ENCODE measurements at places on chromosomes 11 and 22.

DNA sequence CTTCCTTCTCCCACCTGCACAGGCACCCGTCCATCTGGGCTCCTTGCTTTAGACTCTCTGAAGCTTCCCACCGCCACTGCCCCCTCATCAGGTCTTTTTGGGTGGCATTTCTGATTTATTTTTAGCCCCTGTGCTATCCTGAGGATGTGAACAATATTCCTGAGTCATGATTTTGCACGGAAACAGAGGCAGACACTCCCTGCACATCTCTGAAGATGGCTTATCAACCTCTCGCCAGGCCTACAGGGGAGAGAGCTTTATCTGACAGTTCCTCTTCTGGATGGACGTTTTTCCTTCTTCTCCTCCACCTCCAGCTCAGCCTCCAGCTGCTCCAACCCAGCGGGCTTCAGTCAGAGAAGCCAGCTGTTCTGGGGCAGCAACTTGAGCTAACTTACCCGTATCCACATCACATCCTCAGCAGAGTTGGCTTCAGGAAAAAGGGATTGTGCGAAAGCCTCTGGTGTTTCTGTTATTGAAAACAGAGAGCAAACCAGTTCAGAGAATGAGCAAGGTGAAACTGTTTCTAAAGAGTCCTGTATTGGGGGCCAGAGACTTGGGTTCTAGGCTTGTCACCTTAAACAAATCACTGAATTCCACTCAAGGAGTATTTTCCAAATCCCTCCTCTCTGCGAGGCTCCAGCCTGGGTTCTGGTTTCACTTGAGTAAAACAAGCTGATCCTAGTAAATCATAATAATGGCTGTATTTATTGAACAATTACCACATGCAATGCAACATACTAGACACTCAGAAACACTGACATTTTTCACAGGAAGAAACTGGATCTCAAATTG, 33.1 kb upstream of the ETS1 start:
- no peak for DNase-seq

GRCh38 chr11:15200696-15201095, 86.0 kb downstream of the INSC start:
- DNase-seq: no peak

DNA sequence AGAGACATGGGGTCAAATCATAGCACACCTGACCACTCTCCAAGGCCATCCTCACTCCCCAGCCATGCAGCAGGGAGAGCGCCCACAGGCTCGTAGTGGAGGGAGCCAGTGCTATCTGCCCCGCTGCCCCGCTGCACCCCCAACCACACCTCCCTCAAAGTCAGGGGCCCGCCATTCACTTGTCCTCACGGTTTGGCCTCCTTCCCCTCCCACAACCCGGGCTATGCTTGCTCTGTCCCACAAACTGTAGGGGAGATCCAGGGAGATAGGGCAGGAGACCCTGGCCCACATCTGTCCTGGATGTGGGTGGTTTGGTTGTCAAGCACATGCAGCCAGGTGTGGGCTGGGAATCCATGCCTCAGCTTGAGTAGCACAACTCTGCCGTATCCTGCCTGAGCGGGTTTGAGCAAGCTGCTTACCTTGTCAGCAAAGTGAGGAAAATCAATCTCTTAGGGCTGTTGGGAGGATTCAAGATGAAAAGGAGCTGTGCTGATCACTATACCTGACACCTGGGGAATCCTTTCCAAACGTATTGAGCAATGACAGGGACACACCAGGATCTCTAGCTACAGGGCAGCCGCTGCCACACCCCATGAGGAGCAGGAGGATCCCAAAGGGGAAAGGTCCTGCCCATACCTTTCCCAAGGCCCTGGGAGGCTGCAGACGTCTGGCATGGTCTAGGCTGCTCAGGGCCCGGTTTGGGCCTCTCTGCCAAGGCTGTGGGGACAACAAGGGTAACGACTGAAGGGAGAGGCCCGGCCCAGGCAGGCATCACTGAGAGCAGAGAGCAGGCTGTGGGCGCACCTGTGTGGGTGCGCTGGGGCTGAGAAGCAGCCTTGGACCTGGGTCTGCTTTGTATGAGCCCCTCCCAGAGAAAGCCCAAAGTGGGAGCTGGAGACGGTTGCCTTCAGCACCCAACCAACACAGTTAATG, 23.3 kb downstream of the KCNJ5 start:
- DNase-seq: no peak

DNA sequence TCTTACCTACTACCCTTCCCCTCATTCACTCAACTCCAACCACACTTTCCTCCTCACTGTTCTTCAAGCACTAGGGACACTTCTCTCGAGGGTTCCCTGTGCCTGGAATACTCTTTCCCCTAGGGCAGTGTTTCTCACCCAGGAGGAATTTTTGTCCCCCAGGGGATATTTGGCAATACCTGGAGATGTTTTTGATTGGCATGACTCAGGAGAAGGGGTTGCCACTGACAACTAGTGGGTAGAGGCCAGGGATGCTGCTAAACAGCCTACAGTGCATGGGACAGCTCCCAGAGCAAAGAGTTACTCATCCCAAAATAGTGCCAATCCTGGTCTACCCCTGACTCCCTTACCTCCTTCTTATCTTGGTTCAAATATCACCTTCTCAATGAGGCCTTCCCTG, 40.0 kb downstream of the BTG4 start:
- no peak for DNase-seq

DNA sequence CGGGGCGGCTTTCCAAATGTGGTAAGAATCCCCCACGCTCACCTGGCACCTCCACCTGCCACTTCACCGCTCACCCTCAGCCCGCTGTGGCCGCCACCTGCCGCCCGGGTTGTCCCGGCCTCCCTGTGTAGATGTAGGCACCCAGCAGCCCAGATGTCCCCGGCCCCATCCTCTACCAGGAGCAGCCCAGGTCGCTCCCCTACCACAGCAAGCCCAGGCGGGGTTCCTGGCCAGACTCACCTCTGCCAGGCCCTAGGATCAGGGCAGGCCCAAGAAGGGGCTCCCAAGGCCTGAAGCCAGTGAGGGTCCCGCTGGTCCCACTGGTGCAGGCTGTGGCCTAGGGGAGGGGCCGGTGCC, 27.4 kb downstream of the MOB2 start:
- no peak for DNase-seq

- no peak for DNase-seq
These were observed 996.7 kb upstream of the CHORDC1 start for GRCh38 chr11:91219535-91219934.

GRCh38 chr22:25413620-25414019, 150.9 kb upstream of the GRK3 start:
- no peak for DNase-seq

DNA sequence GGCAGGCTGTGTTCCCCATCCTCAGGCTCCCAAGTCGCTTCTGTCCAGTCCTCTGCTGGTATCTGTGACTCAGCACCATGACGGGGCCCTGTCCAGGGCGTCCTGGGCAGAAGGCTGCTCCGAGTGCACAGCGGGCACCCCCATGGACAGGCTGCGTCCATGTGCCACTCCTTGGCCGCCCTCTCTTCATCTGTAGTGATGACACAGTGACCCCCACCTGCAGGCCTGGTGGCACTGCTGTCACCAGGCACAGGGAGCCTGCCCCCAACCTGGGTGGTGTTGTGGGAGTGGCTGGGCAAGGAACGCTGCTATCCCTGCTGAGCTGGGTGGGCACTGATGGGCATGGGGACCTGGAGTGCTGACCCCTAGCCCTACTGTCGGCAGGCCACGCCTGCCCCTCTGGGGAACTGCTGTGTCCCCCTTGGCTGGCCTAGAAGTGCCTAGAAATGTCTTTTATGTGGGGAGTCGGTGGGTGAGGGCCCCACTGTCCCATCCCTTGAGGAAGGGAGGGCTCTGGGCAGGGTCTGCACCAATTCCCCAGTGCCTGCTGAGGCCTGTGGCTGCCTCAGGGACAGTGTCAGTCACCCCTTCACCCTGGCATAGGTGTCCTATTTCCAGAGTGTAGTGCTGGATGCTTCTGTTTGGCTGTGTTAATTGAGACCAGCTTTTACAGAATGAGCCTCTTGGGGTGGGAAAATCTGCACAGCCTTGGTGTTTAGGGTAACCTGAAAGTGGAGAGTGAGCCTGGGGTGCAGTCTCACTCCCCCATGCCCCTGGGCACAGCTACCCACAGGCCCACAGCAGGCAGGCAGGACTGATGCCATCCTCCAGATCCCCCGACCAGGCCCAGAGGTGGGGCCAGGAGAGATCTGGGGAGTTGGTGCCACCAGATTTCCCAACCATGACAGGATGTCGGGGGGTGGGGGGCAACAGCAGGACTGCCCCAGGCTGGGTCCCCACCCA, 34.5 kb downstream of the RTN4R start:
- no peak for DNase-seq

DNA sequence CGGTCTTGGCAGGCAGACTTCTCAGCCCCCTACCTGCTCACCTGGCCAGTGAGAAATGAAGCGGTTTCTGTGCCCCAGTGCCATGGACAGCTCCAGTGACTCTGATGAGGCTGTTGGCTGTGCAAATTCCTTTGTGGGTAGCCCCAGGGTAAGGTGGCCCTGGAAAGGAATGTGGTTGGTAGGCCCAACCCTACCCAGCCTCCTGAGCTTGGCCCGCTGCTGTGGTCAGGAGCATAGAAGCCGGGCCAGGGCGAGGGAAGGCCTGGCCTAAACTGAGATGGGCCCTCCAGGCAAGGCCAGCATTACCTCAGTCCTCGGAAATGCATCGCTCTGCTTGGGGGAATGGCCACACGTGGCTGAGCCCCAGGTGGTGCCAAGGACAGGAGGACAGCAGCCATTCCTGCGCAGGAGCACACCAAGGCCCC, 16.9 kb downstream of the DAGLA start:
- no peak for DNase-seq

DNA sequence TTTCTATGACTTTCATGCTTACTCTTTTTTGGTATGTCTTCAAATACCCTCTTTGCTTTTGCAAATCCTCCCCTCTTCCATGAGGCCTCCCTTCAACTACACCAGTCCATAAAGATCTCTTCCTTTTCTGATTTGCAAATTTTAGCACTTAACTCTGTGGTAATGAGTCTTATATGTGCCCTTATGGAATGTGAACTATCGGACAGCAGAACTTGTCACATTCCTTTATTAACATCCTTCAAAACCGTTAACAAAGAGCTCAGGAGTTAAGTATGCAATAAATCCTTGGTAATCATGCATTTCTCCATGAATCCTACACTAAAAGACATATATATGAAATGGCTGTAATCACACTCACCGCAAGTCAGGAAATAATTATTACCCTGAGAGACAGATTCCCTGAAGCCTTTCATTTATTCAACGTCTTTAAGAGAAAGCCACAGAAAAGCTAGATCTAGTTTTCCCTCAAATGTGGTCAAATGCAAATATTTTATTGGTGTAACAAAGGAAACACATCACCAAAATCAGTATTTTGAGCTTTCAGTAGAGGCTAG, 7.4 kb downstream of the CLNS1A start:
- no peak for DNase-seq

DNA sequence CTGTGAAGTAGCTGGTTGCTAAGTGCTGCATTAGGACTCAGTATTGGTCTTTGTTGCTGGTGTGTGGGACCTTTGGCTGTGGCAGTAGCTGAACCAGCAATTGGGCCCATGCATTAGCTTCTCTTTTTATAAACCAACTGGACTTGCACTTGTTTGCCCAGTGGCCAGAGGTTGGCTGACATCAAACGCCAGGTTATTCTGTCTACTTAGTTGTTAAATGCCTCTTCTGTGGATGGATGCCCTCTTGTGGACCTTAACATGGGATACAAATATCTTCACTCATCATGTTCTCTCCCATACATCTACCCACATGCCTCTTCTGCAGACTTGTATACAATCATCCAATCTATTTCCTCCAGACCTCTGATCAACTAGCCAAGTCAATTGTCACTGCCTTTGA, 26.4 kb upstream of the ARHGAP20 start:
- no peak for DNase-seq

DNA sequence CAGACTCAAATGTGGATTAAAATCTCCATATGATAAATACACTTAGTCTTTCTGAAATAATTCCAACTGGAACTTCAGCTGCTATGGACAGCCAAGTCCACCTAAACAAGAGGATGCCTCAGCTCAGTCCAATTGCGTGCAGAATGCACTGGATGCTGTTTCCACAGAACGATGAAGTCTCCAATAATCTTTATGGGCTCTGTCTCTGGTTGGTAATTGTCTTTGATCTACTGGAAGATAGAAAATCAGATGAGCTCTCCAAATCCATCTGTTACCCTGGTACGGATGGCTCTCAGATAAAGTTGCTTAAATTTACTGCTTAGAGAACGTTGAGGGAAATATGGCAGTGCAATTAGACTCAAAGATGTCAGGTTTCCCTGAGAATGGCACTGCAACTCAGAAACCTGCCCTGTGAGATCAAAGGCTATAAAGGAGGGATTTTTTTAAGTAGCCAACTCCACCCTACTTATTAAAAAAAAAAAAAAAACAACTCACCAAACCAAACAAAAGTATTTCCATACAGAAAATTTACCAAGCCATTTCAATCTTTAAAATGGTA, 859 bp upstream of the BIRC3 start:
- no peak for DNase-seq

DNA sequence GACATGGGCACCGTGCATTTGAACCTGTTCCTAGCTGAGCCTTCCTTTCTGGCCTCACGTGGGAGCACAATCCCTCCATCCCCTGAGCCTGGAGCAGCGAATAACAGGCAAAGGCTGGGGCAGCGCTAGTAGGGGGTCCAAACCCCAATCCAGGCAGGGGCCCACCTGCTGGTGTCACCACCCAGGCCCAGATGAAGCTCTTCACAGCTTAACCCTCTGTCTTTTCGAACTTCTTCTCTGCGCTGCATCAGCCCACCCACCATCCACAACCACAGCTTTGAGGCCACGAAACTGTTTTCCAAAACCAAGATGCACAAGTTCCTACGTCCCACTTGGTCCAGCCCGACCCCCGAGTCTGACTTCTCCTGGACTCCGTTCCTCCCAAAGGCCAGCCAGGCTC, 11.5 kb downstream of the KCNC1 start:
- no peak for DNase-seq

GRCh38 chr22:49299821-49300231, 527.8 kb downstream of the BRD1 start:
- DNase-seq: no peak

GRCh38 chr11:130124096-130124495, 35.5 kb upstream of the ST14 start:
- no peak for DNase-seq

DNA sequence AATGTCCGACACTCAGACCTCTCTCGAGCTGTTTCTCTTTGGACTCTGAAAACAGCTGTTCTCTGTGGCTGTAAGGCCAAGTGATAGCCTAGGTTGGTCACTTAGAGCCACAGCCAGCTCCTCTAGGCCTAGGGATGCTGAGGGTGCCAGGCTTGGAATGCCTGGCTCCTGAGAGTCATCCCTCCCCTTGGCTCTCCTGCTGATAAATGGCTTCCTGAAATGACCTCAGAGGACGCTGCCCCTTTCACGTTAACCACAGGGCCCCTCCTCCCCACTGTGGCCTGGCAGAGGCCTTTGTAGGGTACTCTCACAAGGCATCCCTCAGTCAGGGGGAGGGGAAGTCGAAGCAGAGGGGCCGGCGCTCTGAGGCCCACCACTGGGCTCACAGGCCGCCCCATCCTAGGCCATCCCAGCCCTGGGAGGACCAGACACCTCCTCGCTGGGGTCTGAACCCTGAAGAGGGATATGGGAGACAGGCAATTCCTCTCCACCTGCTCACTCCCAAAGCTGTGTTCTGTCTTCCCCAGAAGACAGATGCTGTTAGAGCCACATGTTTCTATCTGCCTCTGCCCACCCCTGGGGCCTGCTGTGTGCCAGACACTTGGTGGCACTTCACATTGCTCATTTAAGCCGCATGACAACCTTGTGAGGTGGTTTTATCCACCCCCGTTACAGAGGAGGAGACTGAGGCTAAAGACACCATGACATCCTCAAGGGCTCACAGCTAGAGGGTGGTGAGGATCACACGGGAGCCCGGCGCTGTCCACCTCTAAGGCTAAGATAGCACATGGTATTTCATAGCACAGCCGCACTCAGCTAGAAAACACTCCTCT, 50.9 kb downstream of the ARFGAP3 start:
- DNase-seq: no peak

- DNase-seq: peak; percentile 68
These were observed 1.7 kb upstream of the CBX6 start for GRCh38 chr22:38873469-38874411.
